ENCODE measurements at places on chromosomes 13 and 19. TPM values are rescaled to one million over a fixed set of nuclear protein-coding genes. Genes with fewer than 3 reads are reported as not detected.

The AMH gene
- polyA plus RNA-seq = 12.7 TPM

The GAS6 gene
- 5.7 TPM for polyA plus RNA-seq

The CAPS gene
- polyA plus RNA-seq = 1.7 TPM

The DNMT1 gene
- polyA plus RNA-seq = 90.5 TPM

The TEKTIP1 gene
- polyA plus RNA-seq = not detected

The CATSPERD gene
- polyA plus RNA-seq = 0.17 TPM

The KIR2DL1 gene
- polyA plus RNA-seq = not detected

The CGB2 gene
- polyA plus RNA-seq = not detected

The ZAR1L gene
- not detected for polyA plus RNA-seq

The LSR gene
- 4.4 TPM for polyA plus RNA-seq

The CARD8 gene
- polyA plus RNA-seq = 27.5 TPM

The ZNF709 gene
- 0.04 TPM for polyA plus RNA-seq

The GRIN2D gene
- polyA plus RNA-seq = 6.8 TPM

The FCAR gene
- not detected for polyA plus RNA-seq

The ZNF844 gene
- polyA plus RNA-seq = not detected

The BRSK1 gene
- polyA plus RNA-seq = 5.0 TPM

The PABPC3 gene
- polyA plus RNA-seq = 0.34 TPM

Data from A549 (cell line).